Stimulated activated CD4-positive, alpha-beta T cell treated with anti-CD3 and anti-CD28 coated beads, Interleukin-2, amount 100 ng/mL, for 48 hours (primary cell): ENCODE measurements at places on chromosomes 2 and 18.

GRCh38 chr2:97736608-97737330 lies 23.4 kb downstream of the ZAP70 start:
- DNase-seq, result no peak

DNA sequence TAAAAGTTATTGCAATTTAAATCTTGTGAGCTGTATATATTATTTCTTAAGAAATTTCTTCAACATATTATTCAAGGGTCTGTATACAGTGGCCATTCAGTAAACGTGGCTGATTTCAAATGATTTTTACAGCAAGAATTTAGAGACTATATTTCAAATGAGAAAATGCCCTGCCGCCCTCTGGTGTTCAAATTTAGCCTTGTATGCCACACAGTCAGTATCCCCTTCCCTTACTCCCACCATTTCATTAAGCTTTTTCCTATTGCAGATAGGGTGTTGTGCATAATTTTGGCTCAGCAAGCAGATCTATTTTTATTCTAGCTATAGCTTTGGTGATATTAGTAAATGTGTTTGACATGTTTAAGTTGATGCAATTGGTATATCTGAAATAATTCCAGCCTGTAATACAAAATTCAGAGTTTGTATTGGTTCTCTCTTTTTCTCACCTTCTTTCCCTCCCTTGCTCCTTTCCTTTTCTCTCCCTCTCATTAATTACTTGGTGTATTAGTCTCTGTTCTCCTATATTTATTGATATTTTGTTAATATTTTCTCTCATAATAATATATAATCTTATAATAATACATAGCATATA lies 22.8 kb upstream of the SCN7A start:
- no peak for DNase-seq

DNA sequence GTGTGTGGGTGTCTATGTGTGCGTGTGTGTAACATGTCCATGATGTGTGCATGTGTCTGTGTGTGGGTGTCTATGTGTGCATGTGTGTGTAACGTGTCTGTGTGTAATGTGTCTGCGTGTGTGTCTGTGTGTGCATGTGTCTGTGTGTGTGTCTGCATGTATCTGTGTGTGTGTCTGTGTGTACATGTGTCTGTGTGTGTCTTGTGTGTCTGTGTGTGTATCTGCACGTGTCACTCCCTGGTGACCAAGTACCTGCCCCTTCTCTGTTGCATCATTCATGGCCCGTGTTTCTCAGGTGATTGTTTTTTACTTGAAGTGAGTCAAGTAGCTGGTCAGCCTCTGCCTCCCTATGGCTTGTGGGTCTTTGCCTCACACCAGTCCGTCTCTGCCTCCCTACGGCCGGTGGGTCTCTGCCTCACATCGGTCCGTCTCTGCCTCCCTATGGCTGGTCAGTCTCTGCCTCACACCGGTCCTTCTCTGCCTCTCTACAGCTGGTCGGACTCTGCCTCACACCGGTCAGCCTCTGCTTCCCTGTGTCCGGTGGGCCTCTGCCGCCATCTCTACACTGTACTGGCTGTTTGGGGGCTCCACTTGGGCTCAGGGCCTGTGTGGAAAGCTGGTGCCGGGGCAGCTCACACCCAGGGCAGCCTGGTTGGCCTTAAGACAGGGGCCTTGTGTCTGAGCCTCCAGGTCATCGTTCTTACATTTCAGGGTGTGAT lies 31.6 kb downstream of the KCNG2 start:
- no peak for DNase-seq

GRCh38 chr18:74982946-74983635 lies 225.8 kb downstream of the PTGR3 start:
- no peak for DNase-seq

GRCh38 chr2:101563849-101564248 lies 88.9 kb upstream of the RFX8 start:
- DNase-seq, result no peak

DNA sequence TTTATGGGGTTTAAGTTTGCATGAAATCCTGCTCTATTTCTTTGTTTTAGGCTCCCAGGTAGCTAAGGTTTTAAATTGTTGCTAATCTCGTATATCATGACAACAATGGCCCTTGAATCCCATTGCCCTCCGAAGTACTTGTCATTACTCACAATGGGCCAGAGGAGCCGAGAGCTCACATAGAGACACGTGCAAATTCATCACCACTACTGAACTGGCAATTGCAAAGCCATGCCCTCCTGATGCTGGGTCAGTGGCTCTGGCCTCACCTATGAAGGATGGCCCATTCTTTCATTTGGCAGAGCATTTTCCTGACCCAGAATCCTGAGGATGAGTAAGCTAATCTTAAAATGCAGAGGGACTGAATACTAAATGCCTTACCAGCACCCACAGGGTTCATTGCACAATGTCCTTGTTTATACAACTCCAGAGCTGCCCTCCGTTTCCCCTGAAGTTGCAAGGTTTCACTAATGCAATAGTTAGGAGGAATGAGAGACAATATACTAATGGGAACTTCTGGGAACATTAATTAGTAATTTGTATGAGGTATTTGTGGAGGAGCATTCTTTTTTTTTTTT lies 71.6 kb upstream of the GAREM1 start:
- no peak for DNase-seq

DNA sequence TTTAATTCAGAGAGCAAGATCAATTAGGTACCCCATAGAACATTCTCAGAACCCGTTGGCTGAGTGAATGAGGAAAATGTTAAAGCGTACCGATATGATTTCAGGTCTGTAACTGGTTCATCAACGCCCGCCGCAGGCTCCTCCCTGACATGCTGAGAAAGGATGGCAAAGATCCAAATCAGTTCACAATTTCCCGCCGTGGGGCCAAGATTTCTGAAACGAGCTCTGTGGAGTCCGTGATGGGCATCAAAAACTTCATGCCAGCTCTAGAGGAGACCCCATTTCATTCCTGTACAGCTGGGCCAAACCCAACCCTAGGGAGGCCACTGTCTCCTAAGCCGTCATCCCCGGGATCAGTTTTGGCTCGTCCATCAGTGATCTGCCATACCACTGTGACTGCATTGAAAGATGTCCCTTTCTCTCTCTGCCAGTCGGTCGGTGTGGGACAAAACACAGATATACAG lies 7.3 kb downstream of the TGIF1 start:
- no peak for DNase-seq

GRCh38 chr2:128689971-128690370 lies 371.3 kb upstream of the HS6ST1 start:
- no peak for DNase-seq

GRCh38 chr2:54196646-54197045 lies 59.4 kb downstream of the TSPYL6 start:
- DNase-seq, result no peak

DNA sequence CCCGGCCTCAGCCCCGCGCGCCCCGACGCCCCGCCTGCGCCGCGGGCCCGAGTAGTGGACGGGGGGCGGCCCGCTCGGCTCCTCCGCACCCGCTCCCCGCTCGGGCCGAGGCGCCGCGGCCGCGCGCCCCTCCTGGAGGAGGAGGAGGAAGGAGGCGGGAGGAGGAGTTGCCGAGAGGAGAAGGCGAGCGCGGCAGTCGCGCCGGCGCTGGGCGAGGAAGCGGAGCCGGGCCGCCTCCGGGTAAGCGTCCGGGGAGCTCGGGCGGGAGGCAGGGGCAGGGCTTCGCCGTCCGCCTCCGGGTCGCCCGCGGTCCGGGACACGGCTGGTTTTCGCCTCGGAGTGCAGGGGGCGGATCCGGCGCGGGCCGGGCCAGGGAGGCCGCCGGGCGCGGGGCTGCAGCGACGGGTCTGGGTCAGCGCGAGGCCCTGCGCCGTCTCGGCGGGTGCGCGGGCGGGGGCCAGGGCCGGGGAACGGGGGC lies at the start of gene SOCS6:
Gene SOCS6, plus strand, starts transcription at position 195 of the 478 bp plus-strand sequence. CDS start 35,624 bp downstream, outside the sequence.
- DNase-seq, result peak; percentile 29

GRCh38 chr2:47751856-47752414 lies 31.0 kb upstream of the MSH6 start:
- DNase-seq, result no peak

DNA sequence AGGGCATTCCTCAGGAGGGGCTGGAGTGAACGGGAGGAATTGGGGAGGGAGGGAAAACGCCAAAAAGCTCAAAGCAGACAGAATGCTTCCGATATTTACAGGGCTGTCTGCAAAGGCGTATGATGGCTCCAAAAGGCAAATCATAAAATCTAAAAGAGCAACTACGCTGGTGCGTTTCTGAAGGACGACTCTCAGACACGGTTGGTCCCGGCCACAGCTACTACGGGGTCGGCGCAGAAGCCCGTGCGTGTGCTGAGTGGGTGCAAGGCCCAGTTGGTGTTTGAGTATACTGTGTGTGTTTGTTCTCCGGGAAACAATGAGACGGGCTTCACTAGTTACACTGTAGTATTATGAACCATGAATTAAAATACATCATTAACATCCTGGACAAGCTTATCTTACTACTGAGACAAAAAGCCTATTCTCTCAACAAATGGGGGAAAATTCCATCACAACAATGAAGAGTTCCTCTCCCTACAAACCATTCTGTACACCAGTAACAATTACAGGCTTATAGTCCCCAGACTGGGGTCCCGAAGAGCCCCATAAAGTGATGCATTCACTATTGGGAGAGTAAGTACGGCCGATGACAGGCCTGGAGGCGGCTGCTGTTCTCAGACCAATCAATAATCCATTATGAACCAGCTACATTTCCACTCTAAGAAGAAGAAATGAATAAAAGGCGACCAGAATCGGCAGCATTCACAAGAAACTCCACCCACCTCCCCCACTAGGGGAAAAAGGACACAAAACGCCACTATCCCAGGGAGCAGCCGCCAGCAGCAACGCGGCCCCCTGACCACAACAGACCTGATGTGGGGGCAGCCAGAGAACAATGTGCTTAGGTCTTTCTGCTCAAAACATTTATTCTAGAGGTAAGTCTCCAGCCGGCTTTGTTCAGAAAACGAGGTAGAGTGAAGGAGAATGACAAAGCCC lies 43.4 kb downstream of the ZNF516 start:
- DNase-seq, result no peak

DNA sequence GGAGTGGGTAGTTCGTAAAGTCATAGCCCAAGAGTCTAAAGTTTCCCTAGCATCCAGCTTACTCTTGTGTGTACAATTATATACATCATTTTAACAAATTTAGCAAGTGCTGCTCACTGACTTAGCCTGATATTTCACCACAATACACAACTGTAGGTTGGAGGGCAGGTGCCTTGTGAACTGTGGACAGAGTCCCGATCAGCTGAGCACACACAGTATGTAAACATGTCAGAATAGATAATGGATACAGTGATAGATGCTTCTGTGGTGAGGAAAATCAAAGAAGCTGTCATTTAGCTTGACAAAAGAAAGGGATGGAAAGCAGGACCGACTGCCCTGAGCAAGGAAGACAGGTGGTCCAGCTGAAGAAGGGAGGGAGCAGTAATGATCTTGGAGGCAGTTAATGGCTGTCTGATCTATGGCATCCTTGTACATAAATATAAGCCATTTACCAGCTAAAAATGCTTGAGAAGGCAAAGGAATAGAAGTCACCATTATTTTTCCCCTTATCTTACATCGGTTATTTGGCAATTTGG lies 372.8 kb upstream of the UBE2E3 start:
- no peak for DNase-seq

GRCh38 chr2:229909090-229909489 lies 12.7 kb downstream of the TRIP12 start:
- DNase-seq, result no peak

- DNase-seq, result no peak
Observed at GRCh38 chr2:147512206-147512605, 332.6 kb upstream of the ACVR2A start.

DNA sequence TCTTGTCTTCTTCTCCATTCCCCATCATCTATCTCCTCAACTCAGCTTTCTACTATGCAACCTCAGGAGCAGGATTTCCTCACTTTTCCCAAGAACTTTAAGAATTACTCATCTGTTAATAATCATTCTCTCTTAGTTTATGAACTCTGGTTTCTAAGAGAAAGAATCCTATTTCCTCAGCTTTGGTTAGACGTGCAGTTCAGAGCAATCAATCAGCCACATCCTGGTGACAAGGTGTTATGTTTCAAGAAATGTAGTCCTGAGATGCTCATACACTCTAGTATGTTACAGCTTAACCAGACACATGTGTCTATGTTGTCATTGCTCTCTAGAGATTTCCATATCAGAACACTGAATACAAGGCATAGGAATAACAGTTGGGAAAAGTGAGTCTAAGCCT lies 277.9 kb downstream of the MBD2 start:
- no peak for DNase-seq

DNA sequence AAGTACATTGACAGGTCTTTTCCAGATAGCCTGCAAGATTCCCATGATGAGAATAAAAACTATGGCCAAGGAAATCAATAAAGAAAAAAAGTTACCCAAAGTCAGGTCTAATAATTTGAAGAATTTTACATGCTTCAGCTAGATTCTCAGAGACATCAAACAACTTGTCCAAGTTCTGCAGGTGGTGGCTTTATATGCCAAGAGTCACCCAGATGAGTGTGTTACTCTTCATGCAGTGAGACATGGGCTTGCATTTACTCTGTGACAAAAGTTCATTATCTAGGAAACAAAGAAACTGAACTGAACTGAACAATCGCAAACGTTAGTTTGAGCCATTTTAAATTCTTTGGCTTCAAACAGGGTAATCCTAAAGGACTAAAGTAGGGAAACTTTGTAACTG lies 548.5 kb upstream of the SYT4 start:
- DNase-seq, result no peak

- no peak for DNase-seq
Observed at GRCh38 chr2:187169864-187170263, 278.2 kb downstream of the CALCRL start.

- DNase-seq, result peak; percentile 54
Observed at GRCh38 chr2:84939426-84940087, 31.4 kb upstream of the KCMF1 start.

DNA sequence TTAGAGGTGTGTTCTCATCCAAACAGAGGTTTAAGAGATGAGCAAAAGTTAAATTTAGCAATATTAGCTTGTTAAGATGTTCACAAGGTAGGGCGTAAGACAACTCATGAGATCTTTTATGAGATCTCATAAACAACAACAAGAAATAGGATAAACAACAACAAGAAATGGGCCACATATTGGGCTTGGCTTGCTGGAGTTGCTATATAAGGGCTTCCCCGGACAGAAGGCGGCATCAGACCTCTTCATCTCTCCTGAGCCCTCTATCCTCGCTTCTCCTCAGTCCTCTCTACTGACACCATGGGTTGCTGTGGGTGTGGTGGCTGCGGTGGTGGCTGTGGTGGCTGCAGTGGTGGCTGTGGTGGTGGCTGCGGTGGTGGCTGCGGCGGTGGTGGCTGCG lies at the start of gene SCYGR8:
Gene SCYGR8, plus strand, starts transcription at position 301 of the 400 bp plus-strand sequence. Its CDS starts 0 bp downstream, at position 301.
- DNase-seq, result no peak

DNA sequence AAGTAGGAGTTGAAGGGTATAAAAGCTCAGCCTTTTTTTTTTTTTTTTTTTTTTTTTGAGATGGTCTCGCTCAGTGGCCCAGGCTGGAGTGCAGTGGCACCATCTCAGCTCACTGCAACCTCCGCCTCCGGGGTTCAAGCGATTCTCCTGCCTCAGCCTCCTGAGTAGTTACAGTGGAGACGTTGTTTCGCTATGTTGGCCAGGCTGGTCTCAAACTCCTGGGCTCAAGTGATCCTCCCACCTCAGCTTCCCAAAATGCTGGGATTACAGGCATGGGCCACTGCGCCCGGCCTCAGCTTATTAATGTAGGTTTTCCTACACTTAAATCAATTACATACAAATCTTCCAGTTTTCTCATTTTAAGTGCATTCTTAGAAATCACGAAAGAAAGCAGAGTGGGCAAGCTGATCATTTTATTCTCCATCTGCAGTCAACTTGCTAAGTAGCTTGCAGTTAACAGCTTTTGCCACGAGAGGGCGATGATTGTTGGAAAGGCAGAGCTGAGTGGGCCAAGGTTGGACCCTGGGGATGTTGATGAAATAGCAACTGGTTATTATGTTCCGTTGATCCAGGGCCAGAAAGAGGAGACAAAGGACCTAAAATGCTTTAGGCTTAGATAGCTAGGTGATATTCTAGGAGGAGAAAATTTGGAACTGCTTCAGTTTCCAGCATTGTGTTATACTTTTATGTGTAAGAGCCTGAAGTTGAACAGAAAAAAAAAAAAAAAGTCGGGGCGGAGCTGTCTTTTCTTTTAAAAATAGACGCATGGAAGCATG lies 234.4 kb upstream of the EPAS1 start:
- DNase-seq, result peak; percentile 75
